ENCODE measurements at places on chromosomes 7 and 10.

DNA sequence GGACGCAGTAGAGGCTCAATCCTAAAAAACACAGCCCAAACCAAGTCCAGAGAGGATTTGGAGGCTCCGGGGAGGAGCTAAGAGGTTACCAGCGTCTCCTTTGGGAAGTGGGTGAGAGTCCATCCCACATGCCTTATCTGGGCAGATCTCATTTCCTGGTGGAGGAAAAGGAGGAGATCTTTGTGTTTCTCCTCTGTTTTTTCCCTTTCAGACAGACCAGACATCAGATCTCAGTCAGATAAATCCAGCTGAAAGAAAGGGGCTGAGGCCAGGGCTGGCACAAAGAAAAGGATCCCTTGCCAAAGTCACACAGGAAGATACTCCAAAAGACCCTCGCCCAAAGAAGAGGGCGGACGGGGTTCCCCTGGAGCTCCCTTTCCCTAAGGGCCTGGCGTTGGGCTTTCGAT lies 58.3 kb upstream of the COMTD1 start:
- no peak for DNase-seq

DNA sequence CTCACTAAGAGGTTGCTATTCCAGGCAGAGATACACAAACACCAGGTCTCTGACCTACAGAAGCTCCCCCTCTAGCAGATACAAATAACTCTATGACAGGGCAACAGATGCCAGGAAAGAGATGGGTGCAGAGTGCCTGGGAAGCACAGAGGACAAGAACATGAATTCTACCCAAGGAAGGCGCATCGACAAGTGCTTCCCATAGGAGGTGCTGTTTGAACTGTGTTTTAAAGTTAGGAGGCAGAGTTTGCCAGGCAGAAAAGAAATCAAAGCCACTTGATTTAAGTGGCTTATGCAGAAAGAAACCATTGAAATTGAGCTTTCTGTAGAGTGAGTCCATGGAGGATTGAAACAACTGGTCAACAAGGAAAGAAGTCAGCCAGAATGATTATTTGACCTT lies 35.3 kb upstream of the EGR2 start:
- no peak for DNase-seq

DNA sequence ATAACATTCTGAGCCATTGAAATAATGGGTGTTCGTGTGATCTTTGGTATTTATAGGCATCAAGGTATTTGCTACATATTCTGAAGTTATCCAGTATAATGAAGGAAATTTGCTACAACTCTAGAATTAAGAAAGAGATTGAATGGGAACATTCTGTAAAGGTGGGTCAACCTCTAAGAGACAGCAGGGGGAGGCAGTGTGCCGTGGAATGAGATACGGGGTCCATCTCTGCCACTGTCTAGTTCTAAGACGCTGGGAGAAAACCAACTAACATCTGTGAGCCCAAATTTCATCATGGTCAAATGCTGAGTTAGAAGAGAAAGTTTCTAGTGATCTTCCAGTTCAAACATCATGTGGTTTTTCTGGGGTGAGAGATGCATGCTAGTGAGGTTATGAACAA lies 368.9 kb downstream of the SORCS1 start:
- no peak for DNase-seq

DNA sequence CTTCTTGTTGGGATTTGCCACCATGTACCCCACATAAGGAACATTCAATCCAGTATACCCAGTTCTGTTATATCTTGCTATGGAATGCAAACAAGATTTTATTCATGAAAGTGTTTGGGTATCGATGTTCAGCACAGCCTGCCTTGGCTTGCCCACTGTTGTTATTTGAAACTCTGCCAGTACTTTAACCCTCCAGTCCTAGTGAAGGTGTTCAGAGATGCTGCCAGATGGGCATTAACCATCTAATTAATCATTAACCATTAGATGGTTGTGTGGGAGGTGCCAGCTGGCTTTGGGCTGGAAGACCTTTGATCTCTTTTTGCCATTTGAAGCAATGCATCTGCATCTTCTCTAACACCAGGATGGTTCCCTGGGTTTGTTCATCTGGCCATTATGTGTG lies 363.0 kb downstream of the SH2D4B start:
- no peak for DNase-seq

- DNase-seq = no peak
Measured at GRCh38 chr7:24836084-24836483, 78.8 kb upstream of the GSDME start.

GRCh38 chr7:140752533-140752932 lies 56.0 kb downstream of the NDUFB2 start:
- no peak for DNase-seq

- no peak for DNase-seq
Measured at GRCh38 chr10:88347022-88347421, 236.1 kb downstream of the RNLS start.

- no peak for DNase-seq
Measured at GRCh38 chr10:53899463-53900160, 901.4 kb downstream of the PCDH15 start.

DNA sequence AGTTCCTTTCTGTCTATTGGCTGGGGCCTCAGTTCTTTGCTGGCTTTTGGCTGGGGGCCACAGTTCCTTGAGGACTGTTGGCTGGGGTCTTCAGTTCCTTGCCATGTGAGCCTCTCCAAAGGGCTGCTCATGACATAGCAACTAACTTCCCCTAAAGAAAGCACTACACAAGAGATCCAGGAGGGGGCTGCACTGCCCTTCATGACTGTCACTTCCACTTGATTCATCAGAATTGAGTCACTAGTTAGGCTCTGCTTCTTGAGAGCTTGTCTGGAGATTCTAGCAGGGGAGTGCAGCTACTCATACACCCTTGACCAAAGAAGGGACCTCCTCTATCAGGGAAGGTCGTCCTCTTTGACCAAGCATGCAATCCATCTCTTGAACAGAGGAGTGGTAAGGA lies 38.0 kb upstream of the MKX start:
- no peak for DNase-seq

DNA sequence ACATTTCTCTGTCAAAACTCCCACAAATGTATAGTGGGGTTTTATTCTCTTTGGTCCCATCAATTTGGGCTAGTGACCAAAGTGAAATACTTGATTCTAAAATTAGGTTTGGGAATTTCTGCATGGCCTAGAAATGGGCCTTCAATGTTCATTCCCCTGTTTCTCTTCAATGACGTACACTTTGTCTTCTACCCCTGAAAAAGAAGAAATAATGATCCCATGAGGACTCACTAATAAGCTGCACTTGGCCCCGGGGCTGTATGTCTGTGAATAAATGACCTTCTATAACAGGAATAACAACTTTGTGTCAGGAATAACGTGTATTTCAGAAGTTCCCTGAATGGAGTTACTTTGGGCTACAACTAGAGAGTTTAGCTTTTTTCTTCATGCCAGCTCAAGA lies 20.2 kb downstream of the OR6B1 start:
- DNase-seq = no peak

- no peak for DNase-seq
Measured at GRCh38 chr7:142445019-142445686, 187.3 kb upstream of the PRSS58 start.

GRCh38 chr7:73941836-73942551 lies 81.0 kb downstream of the TMEM270 start:
- DNase-seq = no peak

GRCh38 chr7:2168615-2169311 lies 64.0 kb downstream of the MAD1L1 start:
- no peak for DNase-seq

- DNase-seq = no peak
Measured at GRCh38 chr7:23207021-23207420, 25.2 kb downstream of the NUP42 start.

DNA sequence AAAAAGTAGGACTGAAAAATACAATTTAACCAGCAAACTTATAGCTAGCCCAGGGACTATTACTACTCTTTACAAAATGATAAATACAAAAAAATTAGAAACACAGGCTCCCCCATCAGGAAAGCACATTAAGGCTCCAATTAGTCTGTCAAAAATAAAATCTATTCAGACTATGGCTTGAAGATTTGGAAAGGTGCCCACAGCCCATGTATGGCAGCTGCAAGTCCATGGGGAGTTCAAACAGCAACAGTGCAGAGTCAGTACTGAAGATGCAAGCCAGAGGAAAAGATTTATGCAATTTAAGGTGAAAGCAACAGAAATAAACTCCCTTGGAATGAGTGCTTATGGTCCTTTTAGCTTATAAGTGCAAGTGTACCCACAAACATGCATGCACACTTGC lies 29.7 kb downstream of the IMMP2L start:
- no peak for DNase-seq

GRCh38 chr7:139681463-139681755 lies 96.4 kb downstream of the HIPK2 start:
- no peak for DNase-seq

- no peak for DNase-seq
Measured at GRCh38 chr7:140018125-140019043, 44.4 kb downstream of the PARP12 start.

DNA sequence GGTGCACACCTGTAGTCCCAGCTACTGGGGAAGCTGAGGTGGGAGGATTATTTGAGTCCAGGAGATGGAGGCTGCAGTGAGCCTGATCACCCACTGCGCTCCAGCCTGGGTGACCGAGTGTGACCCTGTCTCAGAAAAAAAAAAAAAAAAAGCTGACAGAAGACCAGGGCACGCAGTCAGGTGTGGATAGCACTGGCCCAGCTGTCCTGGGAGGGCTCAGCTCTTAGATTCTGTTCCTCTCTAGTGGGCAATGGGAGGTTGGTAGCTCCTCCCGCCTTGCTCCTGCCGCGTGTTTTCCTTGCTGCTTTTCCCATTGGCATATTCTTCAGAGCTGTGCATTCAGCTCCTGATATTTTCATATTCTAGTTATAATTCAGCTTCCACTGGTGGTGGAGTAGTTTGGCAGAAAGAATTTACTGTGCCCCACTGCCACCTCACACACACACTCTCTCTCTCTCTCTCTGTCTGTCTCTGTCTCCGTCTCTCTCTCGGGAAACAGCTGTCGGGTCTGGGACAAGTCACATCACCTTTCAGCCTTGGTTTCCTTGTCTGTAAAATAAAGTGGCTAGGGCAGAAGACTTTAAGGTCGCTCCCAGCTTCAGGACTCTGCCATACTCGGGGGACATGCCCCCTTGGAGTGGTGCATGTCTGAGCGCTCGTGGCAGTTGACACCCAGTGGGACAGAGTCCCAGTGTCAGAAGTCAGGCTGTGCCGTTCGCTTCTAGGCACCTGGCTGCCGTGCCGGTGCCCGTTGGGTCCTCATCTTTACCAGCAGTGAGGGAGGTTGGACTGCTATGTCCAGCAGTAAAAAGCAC lies 25.9 kb upstream of the ANKRD2 start:
- no peak for DNase-seq

GRCh38 chr10:14601872-14602725 lies 172.6 kb downstream of the FAM107B start:
- DNase-seq = no peak

Data from SHP77 (cell line).